Epithelial cell of alveolus of lung (primary cell): ENCODE measurements at places on chromosomes 4 and X. TPM values are rescaled to one million over a fixed set of nuclear protein-coding genes. Genes with fewer than 3 reads are reported as not detected.

HTN3 gene
- total RNA-seq: not detected in 2 replicates

XG gene
- total RNA-seq: under 0.01 TPM in 2 replicates

VSIG1 gene
- total RNA-seq: 0.13 and 0.32 TPM in 2 replicates

CSAG3 gene
- total RNA-seq: not detected in 2 replicates

PDCL2 gene
- total RNA-seq: not detected in 2 replicates

ARAP2 gene
- total RNA-seq: under 0.01 and 2.6 TPM in 2 replicates
